ENCODE measurements at places on chromosomes 3 and 15.

GRCh38 chr15:66053991-66054390 is 184.7 kb downstream of the RAB11A start:
- no peak for DNase-seq

DNA sequence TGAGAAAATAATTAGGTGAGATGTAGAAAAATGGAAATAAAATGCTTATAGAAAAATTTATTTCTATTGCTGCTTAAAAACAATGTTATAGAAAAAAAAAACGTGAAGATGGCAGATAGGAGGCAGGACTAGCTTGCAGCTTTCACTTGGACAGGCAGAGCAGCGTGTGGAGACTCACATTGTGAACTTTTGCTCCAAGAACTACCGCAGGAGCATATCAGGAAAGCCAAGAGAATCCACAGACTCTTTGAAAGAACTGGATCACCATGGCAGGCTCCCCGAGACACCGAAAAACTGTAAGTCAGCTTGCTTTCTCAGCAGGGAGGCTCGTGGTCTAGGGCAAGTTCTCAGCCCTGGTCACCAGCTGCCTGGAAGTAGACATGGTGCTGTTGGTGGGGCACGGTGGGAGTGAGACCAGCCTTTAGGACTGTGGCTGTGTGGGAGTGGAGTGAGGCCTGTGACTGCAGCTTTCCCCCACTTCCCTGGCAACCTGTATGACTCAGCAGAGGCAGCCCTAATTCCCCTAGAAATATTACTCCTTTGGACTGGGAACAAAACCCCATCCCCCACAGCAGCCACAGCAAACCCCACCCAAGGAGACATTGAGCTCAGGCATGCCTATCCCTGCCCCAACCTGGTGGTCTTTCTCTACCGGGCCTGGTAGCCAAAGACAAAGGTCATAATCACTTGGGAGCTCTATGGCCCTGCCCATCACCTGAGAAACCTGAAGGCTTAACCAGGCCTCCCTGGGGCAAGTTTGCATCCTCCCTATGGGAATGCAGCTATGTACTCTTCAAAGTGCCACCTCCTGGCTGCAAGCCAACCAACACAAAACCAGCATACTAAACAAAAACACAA is 22.8 kb downstream of the STRIT1 start:
- no peak for DNase-seq

- peak; percentile 63 for DNase-seq
These were observed 10.6 kb upstream of the LEO1 start for GRCh38 chr15:51982013-51982769.

DNA sequence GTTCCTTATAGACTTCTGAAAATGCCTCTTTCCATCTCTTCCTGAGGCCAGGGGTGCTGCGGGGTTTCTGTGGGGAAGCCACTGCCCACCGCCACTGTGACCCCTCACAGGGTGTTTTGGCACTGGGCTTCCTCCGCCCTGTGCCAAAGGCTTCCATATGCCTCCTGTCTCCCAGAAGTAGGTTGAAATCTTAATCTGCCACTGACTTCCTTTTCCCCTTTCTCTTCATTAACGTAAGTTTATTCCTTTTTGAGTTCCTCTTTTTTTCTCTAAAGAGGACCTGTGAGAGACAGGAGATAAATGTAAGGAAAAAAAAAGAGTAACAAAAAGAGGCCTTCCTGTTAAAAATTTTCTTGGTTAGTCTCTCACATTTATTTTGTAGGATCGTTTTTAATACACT is 220.5 kb downstream of the CTNNB1 start:
- DNase-seq, result no peak

DNA sequence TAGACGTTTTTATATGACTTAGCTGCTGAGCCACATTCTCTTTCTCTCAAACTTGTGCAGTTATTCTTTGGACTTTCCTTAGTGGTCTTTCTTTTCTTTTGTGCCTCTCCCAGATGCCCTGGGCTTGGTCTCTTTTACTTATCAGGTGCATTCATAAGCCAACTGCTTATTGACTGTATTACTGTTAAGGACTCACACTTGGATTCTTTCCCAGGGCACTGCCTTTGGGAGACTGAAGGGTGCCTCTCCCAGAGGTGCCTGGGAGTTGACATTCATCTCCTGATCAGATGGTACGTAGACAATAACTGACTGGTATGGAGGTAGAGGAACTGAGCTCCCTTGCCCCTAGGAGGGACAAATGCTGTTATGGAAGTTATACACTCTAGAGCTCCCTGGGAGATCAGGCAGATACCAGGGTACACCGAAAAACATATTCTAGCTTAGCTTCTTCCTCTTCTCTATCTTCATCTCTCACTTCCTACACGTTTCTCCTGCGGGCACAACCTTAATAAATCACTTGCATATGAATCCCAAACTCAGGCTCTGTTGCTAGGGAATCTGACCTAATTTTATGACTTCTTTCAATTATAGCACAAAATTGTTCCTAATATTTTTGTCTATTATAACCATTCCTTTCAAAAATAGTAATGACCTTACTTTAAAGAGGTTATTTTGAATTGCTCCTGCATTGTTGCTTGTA is 24.7 kb downstream of the PARP15 start:
- DNase-seq, result no peak

- DNase-seq, result no peak
These were observed 57.1 kb upstream of the BCL6 start for GRCh38 chr3:187802203-187802927.
